ENCODE measurements at places on chromosomes 5 and 9.

- DNase-seq: no peak
Measured at GRCh38 chr5:40615586-40616170, 64.0 kb upstream of the PTGER4 start.

- DNase-seq: no peak
Measured at GRCh38 chr5:148911386-148911785, 85.0 kb downstream of the ADRB2 start.

GRCh38 chr5:166845044-166845443 lies 1446.4 kb upstream of the WWC1 start:
- DNase-seq: no peak

DNA sequence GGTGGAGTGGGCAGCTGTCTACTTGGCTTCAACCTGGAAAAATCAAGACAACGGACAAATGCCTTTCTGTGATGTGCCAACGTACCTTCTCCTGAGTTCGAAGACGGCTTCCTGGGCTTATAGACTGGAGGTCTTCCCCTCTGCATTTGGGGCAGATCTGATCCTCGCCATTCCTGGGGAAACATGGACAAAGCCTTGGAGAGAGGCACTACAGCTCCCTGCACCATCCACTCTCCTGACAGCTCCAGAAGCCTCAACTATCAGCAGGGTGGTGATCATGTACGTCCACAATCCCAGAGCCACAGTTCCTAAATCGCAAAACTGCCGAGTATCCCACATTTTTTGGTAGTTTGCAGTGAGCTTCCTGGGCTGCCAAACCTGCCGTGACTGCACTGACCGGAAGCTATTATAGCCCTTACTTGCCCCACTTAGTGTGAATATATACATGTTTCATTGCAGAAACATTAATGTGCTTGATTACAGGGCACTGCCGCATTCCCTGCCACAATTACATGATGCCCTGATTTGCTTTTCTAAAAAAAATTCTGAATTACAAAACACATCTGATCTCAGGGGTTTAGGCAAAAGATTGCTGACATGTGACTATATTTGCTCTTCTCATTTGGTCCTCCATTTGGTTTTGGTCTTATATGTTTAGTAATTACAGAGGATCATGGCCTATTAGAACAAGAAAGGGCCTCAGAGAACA lies 2.8 kb downstream of the TRAF1 start:
- DNase-seq: no peak

GRCh38 chr9:80698725-80699410 lies 990.5 kb downstream of the TLE1 start:
- no peak for DNase-seq

GRCh38 chr5:93611976-93612854 lies 29.2 kb downstream of the NR2F1 start:
- no peak for DNase-seq

DNA sequence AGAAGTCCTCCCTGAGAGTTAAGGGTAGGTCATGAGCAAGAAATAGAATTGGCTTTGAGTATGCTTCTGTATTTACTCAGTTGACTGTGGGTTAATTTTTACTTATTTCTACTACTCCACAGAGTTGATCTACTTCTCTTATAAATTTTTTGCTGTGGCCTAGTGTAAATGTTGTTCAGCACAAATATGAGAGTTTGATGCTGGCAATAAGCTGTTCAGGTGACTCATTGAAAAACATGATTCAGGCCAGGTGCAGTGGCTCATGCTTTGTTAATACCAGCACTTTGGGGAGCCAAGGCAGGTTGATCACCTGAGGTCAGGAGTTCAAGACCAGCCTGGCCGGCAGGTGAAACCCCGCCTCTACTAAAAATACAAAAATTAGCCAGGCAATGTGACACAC lies 4.5 kb upstream of the CDK7 start:
- DNase-seq: no peak

- no peak for DNase-seq
Measured at GRCh38 chr5:149273950-149274349, 2.3 kb downstream of the AFAP1L1 start.

GRCh38 chr5:40383749-40384651 lies 295.7 kb upstream of the PTGER4 start:
- DNase-seq: no peak

GRCh38 chr5:120134944-120135343 lies 329.2 kb upstream of the PRR16 start:
- no peak for DNase-seq

DNA sequence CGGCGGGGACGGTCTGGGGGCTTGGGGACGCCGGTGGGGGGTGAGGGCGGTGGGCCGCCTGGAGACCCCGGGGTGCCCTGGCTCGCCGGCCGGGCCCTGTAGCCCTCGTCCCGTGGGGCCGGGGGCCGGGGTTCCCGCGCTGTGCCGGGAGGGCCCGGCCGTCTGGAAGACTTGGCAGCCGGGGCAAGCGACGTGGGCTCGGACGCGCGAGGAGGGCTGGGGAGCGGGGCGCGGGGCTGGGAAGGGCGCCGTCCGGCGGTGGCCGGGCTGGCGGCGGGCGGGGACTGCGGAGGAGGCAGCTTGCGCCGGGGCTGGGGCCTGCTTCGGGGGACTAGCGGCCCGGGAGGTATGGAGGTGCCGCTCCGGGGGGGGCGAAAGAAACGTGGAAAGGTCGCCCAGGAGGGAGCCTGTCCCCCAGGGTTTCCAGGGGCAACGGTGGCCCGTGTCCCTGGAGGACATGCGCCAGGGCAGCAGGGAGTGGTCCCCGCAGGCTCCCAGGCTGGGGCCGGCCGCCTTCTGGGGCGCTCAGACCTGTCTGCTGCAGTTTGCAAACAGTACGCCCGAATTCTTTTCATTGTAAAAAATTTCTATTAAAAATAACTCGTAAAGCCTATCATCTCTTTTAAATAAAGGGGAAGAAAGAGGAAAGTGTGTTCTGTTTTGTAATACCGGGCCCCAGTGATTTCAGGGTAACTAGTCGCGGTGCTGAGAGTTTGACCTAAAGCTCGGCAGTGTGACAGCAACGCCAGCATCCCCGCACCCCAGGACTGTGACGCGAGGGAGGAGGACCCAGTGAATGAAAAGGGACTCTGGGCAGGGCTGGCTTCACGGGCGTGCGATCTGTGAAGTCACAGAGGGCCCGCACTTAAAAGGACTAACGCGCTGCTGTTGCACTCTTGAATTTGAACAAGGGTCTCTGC lies 752 bp upstream of the ANKH start:
- peak; percentile 55 for DNase-seq

Measured in NCI-H510A (cell line).